ENCODE measurements at places on chromosomes 12 and 14. TPM values are rescaled to one million over a fixed set of nuclear protein-coding genes. Genes with fewer than 3 reads are reported as not detected.

DNA sequence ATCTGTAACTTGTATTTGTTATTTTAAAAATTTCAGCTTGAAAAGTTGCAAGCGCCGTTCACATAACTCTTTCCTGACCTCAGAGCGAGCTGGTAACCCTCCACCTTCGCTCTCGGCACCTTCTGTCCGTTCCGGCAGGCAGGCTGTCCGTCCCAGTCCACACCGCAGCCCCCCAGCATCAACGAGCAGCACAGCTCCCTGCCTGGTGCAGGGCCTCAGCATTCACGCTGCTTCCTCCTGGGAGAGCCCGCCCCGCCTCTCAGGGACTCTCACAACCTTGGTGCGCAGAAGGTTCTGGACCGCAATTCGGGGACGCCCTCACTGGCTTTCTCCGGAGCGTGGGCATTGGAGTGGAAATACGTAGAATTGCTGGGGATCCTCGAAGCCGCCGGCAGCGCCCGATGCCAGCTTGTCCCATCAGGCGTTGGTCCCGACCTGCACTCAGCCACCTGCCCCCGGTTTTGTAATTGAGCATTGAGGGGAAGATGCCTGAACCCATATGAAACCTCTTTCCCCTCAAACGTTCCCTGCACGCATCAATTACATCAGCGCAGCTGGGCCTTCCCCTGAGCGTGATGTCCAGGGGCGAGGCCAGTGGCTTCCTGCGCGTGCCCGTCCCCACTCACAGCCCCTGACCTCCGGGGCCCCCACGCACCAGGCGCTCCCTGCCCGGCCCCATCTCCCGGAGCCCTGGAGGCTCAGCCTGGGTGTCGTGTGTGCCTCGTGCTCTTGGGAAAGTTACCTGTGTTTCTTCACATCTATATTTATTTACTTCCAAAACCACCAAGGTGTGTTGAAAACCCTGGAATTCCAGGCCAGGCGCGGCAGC lies 19.1 kb downstream of the LRCOL1 start:
- no peak for DNase-seq

DNA sequence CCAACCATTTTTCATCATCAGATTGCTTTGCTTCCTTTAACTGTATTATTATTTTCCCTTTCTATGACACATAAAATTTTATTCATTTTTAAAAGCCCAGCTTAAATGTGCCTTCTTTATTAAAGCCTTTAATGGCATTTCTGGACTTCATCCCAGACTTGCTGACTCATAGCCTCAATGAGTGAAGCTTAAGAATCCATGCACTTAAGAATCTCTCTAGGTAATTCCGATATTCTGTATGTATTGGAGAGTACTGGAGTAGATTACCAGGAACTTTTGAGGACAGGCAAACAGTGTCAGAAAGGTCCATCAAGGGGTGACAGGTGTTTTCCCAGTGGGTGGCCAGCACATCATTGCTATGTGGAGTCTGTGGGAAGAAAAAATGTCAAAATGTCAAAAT lies 107.9 kb downstream of the PTPRQ start:
- DNase-seq = no peak

KRT82 gene
- total RNA-seq = not detected

GRCh38 chr12:19223018-19223417 lies 93.5 kb downstream of the PLEKHA5 start:
- no peak for DNase-seq

- DNase-seq = no peak
These were observed 9.9 kb upstream of the FAM222A start for GRCh38 chr12:109703684-109704083.

- DNase-seq = no peak
These were observed 55.8 kb downstream of the TPCN1 start for GRCh38 chr12:113276946-113277500.

GRCh38 chr14:92914087-92914656 lies 8.8 kb upstream of the CHGA start:
- DNase-seq = peak; percentile 20

- DNase-seq = peak; percentile 61
These were observed 418.5 kb downstream of the TMEM121 start for GRCh38 chr14:105944632-105945610.

GRCh38 chr12:27542628-27543027 lies 18.6 kb downstream of the PPFIBP1 start:
- no peak for DNase-seq
